G401 (cell line): ENCODE measurements at places on chromosomes 5 and 9. TPM values are rescaled to one million over a fixed set of nuclear protein-coding genes. Genes with fewer than 3 reads are reported as not detected.
A peak's percentile ranks its signal among the peaks of the same experiment; 100 is the strongest.

GRCh38 chr9:20670395-20670794 lies 13.7 kb upstream of the FOCAD start:
- no peak for DNase-seq

DNA sequence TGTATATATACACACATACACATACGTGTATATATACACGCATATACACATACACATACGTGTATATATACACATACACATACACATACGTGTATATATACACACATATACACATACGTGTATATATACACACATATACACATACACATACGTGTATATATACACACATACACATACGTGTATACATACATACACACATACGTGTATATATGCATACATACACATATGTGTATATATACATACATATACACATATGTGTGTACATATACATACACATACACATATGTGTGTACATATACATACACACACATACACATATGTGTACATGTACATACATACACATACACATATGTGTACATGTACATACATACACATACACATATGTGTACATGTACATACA lies 82.6 kb downstream of the SYK start:
- no peak for DNase-seq

DNA sequence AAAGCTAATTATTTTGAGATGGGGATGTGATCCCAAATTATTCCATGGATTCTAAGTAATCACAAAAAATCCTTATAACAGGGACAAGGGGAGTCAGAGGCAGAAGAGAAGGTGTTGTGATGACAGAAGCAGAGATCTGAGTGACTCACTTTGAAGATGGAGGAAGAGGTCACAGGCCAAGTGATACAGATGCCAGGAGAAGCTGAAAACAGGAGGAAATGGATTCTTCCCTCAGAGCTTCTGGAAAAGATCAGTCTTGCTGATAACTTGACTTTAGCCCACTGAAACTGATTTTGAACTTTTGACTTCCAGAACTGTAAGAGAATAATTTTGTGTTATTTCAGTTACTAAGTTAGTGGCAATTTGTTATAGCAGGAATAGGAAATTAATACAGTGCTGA lies 105.3 kb downstream of the GCNT1 start:
- no peak for DNase-seq

Gene ARHGEF39
- 12.3 and 12.4 TPM in 2 replicates for total RNA-seq

GRCh38 chr5:149229298-149229937 lies 42.2 kb upstream of the AFAP1L1 start:
- DNase-seq: peak; percentile 83

- no peak for DNase-seq
Measured at GRCh38 chr9:104883169-104883568, 44.8 kb downstream of the ABCA1 start.

Gene TAF11L10
- not detected in 2 replicates for total RNA-seq

DNA sequence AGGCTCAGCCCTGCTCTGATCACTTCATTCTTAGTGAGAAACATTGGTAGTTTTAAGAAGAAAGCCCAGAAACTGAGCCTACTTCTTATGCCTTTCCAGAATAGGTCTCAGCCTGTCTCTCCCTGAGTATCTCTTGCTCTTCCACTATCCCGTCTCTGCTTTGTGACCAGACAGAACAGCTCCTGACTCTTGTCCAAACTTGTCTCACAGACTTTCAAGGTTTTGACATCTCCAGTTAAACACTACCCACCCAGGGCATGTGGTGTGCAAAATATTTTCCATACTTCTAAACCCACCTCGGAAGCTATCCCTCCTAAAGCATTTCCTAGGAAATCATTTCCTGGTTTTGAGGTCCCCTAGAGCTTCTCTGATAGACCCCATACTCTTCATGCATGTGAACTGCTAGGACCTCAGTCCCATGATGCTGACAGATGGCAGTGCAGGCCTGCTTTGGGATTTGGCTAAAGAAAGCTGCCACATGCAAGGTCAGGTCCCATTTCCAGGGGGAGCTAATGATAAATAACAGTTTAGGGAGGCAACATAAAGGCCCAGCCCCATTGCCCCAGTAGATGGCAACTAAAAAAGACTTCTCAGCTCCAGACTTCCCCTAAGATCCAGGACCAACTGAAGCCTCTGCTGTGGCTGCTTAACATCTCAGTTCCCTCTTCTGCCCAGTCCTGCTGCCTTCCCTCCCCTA lies 211.5 kb downstream of the MED10 start:
- no peak for DNase-seq

- DNase-seq: no peak
Measured at GRCh38 chr9:105039175-105039799, 111.3 kb upstream of the ABCA1 start.

- peak; percentile 82 for DNase-seq
Measured at GRCh38 chr5:179870403-179870903, 11.8 kb upstream of the MRNIP start.

DNA sequence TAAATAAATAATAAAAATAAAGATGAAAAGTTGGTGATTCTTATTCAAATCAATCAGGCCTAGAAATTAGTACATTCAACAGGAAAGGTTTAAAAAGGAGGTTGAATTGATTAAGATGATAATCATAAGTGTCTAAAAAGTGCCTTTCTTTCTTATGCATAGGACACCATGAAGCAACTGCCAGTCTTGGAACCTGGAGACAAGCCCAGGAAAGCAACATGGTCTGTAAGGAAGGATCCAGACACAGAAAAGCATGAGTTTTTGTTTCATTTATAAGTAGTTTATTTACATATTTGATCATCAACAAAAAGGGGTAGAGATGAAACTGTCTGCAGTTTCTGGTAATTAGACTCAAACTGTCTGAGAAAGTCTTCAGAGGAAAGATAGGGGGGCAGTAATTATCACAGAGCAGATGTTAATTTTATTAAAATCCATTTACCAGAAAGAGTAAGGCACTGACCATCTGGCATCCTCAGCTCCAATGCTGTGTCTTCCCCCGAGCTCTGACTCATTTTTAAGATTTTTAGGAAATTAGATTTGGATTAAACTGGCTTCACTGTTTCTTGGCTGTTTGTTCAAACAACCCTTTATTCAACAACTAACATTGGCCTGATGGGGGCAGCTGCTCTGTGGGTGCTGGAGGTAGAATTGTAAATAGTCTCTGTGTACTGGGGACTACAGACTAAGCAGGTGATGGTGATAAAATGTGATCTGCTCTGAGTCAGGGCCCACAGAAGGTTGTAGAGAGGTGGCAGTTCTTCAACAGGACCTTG lies 2.7 kb downstream of the RABEPK start:
- DNase-seq: no peak
